ENCODE measurements at places on chromosomes 6 and 20.

DNA sequence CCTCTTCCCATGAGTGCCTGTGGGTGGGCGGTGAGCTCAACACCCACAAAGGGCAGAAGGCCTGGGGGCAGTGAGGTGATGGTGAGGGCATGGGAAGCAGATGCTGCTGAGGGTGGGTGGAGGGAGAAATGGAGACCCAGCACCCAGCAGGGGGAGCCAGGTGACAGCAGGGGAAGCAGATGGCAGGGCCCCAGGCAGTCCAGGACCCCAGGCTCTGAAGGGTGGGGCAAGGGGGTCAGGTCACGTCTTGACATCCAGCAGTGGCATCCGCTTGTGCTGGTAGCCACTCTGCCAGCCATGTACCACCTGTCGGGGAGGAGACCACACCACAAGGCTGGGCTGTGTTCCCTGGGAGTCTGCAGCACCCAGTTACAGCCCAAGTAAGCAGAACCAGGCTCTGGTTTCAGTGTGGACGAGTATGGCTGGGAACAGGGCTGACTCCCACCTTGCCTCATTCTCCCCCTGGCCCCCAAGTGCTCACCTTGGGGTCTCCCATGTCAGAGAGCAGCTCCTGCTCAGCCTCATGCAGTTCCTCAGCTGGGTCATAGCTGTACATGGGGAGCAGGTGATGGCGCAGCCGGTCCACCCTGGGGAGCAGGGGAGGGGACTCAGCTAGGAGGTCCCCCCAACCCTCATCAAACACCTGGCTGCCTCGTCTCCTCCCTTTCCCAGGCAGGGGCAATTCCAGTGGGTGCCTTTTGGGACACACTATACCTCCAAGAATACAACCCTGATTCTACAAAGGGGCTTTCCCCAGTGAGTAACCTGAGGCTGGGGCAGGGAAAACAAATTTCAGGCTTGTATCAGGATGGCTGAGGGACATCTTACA is 2.0 kb downstream of the SMIM29 start:
- peak; percentile 86 for DNase-seq

DNA sequence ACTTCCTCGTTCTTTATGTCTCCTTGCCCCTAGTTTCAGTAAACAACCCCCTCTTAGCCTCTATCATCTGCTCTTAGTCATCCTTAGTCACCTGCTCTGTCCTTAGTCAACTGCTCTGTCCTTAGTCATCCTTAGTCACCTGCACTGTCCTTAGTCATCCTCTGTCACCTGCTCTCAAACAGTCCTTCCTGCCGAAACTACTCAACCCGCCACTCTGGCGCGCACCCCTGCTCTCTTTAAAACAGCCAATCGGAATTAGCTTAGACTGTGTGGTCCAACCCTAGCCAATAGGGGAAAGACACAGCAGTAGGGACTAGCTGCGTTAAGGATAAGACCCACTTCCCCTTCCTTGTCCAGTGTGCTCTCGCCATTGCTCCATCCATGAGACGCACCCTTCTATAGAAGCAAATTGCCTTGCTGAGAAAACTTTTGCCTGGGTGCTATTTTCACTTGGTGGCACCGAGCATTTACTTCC is 73.9 kb downstream of the BACH2 start:
- no peak for DNase-seq

GRCh38 chr20:1838556-1839279 is 56.5 kb upstream of the SIRPA start:
- DNase-seq, result no peak

DNA sequence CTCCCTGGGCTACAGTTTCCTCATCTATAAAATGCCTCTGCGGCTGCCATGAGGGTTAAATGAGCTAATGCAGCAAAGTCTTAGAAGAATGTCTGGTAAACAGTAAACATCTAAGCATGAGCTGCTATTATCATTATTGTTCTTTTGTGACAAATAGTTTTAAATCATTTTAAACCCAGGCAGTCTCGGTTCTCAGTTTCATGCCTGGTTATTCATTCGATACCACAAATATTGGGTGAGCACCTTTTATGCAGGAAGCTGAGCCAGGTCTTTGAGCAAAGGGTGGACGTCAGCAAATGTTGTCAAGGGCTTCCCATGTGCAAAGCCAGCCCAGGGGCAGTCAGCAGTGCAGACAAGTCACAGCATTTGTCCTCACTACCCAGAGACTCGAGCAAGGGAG is 128.7 kb downstream of the NFATC2 start:
- no peak for DNase-seq

DNA sequence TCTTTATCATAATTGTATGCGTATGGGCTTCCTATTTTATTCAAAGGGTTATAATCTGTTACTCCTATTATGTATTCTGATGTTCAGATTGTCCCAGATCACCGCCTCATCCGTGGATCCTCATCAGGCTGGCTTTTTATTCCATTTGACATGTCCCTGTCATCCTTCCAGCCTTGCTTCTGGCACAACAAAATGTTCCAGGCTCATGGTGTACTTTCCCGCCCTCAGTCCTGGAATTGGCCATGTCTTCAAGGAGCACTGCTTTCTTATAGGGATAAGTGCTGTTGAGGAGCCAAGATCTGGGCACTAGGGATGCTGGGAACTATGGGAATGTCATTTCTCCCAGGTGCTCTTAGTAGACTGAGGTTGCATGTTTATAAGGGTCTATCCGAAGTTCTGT is 207.8 kb downstream of the JARID2 start:
- DNase-seq, result no peak

GRCh38 chr6:145733810-145734209 is 1.5 kb downstream of the EPM2A start:
- no peak for DNase-seq

DNA sequence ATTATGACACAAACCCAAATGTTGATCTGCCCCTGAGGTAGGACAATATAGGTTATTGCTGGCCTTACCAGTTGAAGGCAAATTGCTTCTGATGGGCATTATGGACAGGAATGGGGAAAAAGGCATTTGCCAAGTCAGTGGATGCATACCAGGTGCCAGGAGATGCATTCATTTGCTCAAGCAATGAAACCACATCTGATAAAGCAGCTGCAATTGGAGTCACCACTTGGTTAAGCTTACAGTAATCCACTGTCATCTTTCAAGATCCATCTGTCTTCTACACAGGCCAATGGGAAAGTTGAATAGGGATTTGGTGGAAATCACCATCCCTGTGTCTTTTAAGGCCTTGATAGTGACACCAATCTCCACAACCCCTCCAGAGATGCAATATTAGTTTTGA is 648.6 kb downstream of the COL12A1 start:
- no peak for DNase-seq

DNA sequence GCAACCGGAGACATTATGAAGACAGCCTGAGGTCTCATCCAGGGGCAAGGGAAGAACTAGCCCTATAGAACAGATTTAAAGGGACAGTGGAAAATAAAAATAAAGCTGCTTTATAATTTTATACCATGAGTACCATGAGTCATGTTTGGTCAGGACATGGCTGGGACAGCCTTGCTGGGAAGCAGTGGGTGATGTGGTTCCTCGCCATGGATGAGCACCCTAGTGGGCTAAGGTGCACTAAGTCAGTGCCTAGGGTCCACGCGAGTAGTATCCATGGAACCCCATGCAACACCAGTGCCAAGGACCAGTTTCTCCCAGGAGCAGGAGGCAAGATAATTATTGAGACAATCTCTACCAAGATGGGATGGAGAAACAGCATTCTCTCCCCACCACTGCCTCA is 33.4 kb upstream of the ELMO2 start:
- no peak for DNase-seq

DNA sequence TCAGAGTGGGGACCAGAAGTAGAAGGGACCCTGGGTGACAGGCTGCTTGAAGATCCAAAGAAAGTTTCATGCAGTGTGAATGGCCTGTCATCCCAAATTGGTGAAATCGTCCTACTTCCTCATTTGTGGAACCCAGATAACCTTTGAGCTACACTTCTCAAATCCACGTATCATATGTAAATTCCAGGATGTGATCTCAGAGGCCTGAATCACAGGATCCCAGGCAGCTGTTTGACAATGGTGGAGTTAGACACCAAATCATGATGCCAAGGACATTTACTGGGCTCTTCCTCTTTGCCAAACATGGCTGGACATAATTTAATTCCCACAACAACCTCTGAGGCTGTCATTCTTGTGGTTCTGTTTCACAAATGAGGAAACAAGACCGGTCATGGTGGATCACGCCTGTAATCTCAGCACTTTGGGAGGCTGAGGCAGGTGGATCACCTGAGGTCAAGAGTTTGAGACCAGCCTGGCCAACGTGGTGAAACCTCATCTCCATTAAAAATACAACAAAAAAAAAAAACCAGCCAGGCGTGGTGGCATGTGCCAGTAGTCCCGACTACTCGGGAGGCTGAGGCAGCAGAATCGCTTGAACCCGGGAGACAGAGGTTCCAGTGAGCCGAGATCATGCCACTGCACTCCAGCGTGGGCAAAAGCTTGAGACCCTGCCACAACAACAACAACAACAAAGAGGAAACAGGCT is 39.9 kb upstream of the TTPAL start:
- DNase-seq, result no peak

GRCh38 chr6:143611580-143611979 is 66.2 kb upstream of the PHACTR2 start:
- no peak for DNase-seq

GRCh38 chr6:125554456-125554855 is 195.0 kb upstream of the HEY2 start:
- DNase-seq, result no peak

- DNase-seq, result no peak
Observed at GRCh38 chr6:52735071-52735470, 28.2 kb downstream of the GSTA2 start.

DNA sequence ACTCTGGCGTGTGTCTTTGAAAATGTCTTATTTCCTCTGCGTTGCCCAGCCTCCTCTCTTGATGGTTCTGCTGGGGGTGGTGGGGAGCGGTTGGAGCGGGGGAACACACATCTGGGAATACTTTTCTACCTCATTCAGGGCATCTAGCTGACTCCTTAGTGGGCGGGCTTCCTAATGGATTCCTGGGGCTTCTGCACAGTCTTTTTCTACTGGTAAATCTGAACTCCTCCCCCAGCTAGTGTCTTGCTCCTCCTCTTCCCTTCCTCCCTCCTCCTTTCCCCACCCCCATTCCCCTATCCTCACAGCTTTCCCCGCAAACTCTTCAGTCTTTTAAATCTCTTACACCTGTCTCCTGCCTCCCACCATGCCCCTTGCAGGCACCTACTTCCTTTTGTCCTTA is 74.4 kb downstream of the PRL start:
- no peak for DNase-seq
